ENCODE measurements at places on chromosomes 6 and 20.

- DNase-seq, result no peak
These were observed 49.3 kb downstream of the SLC17A5 start for GRCh38 chr6:73604461-73604860.

DNA sequence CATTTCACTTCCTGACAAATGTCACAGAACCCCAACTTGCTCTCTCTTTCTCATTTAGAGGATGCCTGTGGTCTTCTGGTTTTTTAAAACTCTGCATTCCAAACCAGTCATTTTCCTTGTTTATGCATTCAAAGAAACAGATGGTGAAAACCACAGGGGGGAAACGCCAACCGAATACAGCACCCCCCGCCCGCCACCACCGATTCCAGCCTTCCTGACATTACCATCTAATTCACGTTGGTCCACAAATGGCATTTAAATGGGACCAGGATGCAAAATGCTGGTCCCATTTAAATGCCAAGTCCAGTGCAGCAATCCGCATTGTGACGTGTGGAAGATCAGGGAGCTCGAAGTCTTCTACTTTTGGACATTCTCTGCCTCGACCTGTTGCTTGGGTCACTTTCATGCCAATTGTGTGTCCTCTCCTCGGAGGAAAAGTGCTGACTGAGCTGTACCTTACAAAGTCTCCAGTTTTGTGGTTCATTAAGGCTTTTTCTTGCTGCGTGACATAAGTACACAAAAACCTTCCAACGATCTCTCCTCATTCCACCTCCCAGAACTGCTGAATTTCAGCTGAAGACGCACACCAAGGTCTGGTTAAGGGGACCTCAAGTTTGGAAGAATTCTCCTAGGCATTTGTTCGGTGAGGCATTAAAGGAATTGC lies 35.8 kb downstream of the NEDD9 start:
- peak; percentile 44 for DNase-seq

- DNase-seq, result no peak
These were observed 10.5 kb upstream of the DEFB128 start for GRCh38 chr20:199996-200395.

- DNase-seq, result no peak
These were observed 16.1 kb downstream of the FBXO30 start for GRCh38 chr6:145798530-145798929.

GRCh38 chr6:39273406-39273821 lies 40.8 kb downstream of the KCNK17 start:
- no peak for DNase-seq
